Cortex of kidney (tissue), 1 donor: ENCODE measurements at places on chromosomes 2 and 18.

DNA sequence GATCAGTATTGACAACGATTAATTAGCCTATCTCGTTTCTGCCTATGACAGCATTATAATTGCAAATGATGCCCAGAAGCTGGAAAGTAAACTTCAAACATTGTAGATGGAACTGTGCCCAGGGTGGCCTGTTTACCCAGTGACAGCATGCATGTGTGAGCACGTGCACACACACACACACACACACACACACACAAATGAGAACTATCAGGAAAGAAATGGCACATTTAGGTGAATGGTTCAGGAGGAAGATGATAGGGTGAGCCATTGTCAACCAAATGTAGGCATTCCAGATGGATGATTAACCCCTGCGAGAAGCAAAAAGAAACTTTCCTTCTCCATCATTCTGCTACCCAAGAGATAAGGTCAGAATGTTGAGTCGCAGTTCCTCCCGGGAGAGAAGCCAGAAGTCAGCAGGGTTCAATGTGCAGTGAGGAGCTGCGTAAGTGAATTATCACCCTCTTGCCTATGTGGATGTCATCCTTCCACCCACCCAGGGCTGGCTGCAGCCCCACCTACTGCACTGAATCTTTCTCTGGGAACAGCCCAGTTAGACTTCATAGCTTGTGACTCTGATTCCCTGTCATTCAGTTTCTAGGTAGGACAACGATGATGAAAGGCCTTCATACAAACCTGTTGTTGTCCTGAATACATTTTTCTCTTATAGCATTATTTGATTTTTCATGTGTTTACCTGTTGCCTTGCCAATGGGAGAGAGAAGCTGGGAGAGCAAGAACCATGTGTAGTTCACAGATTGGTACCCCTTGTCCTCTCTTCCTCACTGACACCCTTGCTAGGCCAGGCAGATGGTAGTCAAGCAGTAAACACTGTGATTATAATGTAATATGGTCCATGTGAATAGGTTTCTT, 3.5 kb upstream of the APOB start:
- DNase-seq: no peak

GRCh38 chr2:233799087-233799665, 21.0 kb downstream of the MROH2A start:
- DNase-seq: no peak

GRCh38 chr2:88307817-88308216, 137.7 kb downstream of the THNSL2 start:
- no peak for DNase-seq

- DNase-seq: no peak
Observed at GRCh38 chr2:175030380-175031271, 25.4 kb upstream of the CHN1 start.

DNA sequence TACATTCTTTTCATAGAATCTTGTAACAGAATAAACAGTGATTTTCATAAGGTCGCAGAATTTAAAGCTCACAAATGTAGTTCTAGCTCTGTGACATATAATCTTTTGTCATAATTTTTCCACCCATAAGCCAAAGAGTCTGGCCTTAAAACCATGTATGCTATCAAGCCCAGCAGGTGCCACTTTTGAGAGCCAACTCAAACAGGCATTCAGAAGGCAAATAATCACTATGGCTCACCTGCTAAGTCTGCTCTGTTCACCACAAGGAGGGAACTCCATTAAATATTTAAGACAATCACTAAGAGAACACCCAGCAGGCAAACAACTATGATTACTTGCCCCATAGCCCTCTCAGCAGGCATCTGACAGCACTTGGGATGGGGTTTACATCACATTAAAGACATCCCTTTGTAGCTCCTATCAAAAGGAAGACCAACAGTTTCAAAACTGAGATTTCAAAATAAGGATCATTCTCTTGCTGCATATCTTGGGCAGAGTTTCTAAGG, 241.6 kb downstream of the PDE11A start:
- no peak for DNase-seq

GRCh38 chr2:237413777-237414661, at the start of gene COL6A3:
Gene COL6A3 (minus strand): TSS chr2:237414164. CDS start chr2:237396817, 17,347 bp downstream.
- no peak for DNase-seq

DNA sequence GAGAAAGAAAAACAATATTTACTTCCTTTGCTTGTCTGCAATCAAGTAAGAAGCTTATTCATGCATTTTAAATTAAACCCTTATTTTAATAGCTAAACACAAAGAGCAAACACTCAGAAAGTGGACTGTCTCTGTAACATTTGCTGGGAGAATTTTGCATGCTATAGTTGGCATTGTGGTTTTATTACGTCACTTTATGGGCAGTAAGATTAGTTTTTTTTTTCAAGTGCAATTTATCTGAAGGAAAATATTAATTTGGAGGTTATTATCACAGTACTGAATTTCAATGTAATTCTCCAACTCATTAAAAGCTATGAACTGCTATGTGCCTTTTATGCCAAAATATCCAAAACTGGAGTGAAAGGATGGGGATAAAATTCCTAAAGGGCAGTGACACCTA, 103.3 kb downstream of the TMEFF2 start:
- no peak for DNase-seq

DNA sequence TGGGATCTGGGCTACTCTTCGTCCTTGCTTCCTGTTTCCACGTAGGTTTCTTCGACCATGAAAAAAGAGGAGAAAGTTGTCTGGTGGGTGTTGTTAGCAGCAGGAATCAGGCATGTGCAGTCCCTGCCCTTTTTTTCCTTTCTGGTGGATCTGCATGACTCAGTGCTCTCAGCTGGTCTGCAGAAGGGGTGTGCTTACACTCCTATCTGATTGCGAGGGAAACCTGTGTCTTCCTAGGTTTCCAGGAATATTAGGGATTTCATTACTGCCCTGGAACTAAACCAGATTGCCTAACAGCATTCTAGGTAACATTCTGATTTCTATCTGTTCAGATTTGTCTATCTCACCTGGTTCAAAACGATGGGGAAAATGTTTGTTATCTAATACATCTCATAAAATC, 174.3 kb downstream of the CCDC102B start:
- no peak for DNase-seq

- DNase-seq: no peak
Observed at GRCh38 chr2:59033661-59034060, 792.5 kb upstream of the FANCL start.

- DNase-seq: no peak
Observed at GRCh38 chr2:152518641-152519580, 183.9 kb downstream of the FMNL2 start.

- no peak for DNase-seq
Observed at GRCh38 chr2:230430957-230431910, 15.2 kb downstream of the SP100 start.

GRCh38 chr2:232652505-232652851, 19.1 kb downstream of the EFHD1 start:
- no peak for DNase-seq

- no peak for DNase-seq
Observed at GRCh38 chr2:227480528-227480927, 8.6 kb downstream of the AGFG1 start.

- no peak for DNase-seq
Observed at GRCh38 chr2:109476641-109477441, 136.9 kb downstream of the SEPTIN10 start.

DNA sequence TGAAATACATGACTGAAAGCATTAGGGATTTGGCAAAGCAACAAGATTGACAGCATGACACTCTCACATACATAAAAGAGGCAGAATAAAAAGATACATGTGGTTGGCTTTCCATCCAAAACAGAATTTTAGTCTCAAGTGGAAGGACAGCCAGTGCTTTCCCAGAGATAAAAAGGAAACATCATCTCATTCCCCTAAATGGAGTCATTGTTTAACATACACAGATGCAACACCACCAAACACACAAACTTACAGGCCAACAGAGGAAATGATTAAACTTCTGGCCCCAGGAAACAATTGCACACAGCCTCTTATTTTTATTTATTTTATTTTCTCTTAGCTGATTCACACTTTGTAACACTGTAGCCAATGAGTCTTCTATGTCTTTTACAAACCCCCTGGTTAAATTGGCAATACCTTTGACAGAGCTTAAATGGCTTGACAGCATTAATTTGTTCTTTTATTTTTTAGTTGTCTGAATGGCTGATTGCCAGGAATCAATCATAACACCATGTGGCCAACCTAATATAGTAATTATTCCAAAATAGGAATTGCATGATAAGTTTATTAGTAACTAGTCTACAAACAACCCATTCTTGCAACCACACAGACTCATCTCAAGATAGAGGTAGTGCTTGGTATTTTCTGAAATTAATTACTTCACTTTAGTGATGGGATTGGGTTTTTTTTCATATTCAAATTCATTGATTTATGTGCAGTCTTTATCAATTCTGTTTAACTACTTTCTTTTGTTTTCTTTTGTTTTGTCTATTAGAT, 190.5 kb downstream of the RND3 start:
- DNase-seq: no peak

- DNase-seq: no peak
Observed at GRCh38 chr2:183543222-183543621, 419.0 kb downstream of the NUP35 start.

DNA sequence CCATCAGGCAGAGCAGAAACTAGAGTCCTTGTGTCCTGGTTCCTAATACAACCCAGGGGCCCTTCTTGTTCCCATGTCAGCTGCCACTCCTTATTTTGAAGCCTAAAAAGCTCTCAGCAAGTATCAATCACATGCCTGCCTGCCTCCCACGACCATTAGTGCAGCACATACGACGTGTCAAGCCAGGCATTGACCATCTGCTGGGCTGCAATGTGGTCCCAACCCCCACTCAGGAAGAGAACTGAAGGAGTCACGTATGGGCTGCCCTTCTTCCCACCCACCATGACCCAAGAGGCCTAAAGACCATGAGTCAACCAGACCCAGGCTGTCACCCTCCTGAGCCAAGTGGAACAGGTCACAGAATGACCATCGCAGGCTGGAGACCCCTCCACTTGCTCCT, 98.8 kb downstream of the KLHL29 start:
- no peak for DNase-seq

- no peak for DNase-seq
Observed at GRCh38 chr2:111032721-111033429, 87.8 kb upstream of the BCL2L11 start.

- no peak for DNase-seq
Observed at GRCh38 chr2:202307690-202308089, 42.1 kb downstream of the NOP58 start.

- no peak for DNase-seq
Observed at GRCh38 chr2:64985447-64985846, 3.8 kb upstream of the SLC1A4 start.

DNA sequence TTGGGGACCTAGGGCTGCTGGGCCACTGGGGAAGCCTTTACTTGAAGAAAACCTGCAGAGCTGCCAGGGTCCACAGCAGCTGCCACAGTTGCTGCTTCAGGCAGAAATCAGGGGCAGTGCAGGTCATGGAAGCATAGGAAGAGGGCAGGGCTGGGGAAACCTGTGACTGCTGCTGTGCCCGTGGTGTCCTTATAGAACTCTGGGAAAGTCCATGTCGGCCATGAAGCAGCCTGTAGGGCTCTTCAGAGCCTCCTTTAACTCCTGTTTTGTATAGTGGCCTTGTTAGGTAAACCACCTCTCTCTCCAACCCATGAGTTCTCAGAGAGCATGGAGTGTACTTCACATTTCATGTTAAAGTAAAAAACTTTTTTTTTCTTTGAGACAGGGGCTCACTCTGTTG, 62.1 kb downstream of the SMAD4 start:
- no peak for DNase-seq

- DNase-seq: no peak
Observed at GRCh38 chr2:127084611-127085316, 22.2 kb downstream of the BIN1 start.

DNA sequence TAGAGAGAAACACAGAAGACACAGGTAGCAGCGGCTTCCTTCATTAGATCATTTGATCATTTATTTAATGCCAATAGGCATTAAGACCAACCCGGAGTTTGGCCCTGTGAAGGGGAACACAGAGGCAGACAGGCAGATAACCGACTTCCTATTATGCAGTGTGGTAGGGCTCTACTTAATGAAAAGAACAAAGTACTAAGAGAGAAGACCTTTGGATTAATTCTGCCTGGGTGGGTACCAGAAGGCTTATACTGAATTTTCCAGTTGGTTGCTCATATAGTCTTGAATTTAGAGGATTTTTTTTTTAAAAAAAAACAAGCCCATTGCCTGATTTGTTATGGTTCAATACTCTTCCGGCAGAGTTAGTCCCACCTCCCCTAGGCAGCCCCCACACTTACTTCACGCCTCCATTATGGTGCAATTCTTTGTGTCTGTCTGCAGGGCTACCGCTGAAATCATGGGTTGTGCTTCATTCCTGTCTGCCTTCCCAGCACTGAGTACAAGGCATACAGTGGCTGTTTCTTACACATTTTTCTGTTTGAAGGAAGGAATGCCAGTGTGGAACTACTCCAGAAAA, 244.3 kb upstream of the APCDD1 start:
- no peak for DNase-seq

DNA sequence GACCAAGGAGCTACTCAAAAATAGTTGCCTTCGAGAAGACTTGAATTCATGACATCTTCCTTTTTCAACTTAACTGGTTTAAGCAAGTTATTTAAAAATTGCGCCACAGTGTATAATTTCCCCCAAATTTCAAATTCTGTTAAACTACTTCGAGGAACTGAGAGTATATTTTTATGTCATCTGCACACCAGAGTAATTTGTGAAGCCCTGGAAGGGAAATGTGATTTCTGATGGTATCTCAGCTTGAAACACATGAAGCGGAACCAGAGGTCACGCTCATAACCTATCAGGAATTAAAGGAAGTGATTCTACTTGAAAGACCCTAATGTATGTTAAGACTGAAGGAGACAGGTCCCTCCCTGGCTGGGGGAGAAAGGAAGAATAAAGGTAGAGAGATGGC, 33.9 kb upstream of the DARS1 start:
- DNase-seq: no peak

DNA sequence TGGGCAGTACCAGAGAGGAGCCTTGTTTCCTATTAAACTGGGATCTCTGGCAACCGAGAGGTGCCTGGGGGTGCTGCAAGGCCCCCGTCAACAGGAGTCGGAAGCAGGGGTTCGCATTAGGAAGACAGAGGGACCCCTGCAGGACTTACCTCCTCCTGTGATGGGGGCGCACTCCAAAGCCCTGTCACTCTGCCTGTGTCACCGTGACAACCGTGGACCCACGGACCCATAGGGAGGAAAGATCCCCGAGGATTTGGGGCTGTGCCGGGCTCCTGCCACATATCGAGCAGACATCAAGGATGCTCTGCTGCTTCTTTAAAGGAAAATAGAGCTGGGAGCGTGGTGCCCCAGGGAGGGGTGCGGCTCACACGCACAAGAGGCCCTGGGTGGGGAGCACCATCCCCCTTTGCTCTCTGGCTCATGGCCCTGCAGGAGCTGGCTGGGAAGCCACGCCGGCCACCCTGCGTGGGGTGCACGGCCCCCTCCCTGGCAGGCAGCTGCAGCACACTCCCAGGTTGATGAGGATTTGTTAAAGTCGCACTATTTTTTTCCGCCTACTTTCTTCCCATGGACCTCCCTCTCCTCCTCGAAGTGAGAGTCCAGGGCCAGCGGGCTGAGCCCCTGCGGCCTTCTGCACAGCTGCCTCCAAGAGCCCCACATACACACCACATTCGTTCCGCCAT, 167.5 kb downstream of the TWIST2 start:
- no peak for DNase-seq

- DNase-seq: no peak
Observed at GRCh38 chr2:172986040-172986439, 89.6 kb upstream of the MAP3K20 start.

GRCh38 chr2:135163306-135163705, 111.2 kb downstream of the RAB3GAP1 start:
- no peak for DNase-seq

GRCh38 chr2:21916934-21917522, 793.3 kb downstream of the TDRD15 start:
- DNase-seq: no peak
